Stimulated activated CD8-positive, alpha-beta memory T cell treated with anti-CD3 and anti-CD28 coated beads, Interleukin-2, amount 100 ng/mL, for 48 hours (primary cell): ENCODE measurements at places on chromosomes 16 and 17.

DNA sequence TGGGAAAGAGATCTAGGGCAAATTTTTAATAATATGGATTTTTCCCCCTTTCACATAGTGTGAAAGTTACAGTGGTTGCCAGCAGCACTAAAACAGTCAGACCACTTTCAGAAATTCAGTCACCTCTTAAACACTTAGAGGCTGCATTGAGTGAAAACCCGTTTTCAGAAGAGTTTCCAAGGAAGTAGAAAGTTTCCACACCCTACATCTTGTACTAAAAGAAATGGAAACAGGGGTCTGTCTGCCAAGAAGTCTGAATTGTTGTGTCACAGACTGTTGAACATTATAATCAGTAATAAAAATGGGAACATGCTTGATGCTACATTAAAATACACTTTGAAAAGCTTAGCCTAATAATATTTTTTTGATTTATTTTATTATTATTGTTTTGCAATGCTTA is 278.9 kb upstream of the KCNJ16 start:
- DNase-seq, result no peak

- DNase-seq, result no peak
Observed at GRCh38 chr17:9132944-9133610, 111.8 kb downstream of the NTN1 start.

GRCh38 chr16:70767377-70768202 is 33.4 kb downstream of the VAC14 start:
- no peak for DNase-seq

DNA sequence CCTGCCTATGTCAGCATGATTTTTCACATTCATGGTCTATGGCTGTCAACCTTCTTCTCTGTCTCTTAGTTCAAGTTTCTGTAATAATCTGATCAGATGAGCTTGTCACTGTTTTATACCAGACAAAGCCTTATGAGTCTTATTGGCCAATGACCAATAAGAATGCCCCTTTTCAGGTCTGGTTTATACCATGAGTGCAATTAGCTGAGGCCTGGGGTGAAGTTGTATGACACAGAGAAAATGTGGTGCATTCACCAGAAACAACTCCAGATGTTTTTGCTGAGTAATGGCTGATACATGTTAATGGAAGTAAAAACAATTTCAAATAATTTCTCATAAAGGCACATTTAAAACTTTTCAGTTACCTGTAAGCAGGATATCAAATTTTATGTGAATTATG is 218.6 kb upstream of the CDH8 start:
- DNase-seq, result no peak

DNA sequence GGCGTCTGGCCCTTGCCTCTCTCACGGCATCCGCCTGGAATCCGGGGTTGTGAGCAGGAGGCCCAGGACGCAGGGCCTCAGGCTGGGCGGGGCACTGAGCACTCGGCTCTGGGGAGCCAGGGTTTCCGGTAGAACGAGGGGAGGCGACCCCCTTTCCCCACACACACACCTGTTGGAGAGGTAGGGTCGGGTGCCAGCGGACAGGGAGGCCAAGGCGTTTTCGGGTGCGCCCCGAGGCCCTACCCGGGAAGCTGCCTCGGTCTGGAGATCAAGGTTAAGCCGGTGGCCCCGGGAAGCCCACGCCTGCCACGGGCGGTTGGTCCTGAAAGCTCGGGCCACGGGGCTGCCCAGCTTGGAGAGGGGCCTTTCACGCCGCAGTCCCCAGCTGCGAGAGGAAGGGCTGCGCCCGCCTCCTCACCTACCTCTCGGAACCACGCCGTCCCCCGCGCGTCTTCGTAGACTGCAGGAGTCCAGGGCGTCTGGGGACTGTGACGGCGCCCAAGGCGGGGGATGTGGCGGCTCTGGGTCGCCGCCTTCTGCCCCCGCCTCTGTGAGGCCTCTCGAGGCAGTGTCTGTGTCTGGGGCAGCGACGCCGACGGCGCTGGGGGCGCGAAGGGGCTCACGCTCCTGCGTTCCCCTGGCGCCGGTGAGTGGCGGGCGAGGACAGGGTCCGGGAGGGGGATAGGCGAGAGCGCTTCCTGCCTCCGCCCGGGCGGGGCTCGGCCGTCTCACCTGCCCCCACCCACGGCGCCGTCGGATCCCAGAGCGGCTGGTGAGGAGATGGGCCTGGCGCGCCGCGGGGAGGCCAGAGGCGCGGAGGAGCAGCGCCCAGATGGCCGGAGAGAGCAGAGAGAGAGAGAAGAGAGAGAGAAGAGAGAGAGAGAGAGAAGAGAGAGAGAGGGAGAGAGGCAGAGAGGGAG is 20.3 kb upstream of the HOXB9 start:
- no peak for DNase-seq

DNA sequence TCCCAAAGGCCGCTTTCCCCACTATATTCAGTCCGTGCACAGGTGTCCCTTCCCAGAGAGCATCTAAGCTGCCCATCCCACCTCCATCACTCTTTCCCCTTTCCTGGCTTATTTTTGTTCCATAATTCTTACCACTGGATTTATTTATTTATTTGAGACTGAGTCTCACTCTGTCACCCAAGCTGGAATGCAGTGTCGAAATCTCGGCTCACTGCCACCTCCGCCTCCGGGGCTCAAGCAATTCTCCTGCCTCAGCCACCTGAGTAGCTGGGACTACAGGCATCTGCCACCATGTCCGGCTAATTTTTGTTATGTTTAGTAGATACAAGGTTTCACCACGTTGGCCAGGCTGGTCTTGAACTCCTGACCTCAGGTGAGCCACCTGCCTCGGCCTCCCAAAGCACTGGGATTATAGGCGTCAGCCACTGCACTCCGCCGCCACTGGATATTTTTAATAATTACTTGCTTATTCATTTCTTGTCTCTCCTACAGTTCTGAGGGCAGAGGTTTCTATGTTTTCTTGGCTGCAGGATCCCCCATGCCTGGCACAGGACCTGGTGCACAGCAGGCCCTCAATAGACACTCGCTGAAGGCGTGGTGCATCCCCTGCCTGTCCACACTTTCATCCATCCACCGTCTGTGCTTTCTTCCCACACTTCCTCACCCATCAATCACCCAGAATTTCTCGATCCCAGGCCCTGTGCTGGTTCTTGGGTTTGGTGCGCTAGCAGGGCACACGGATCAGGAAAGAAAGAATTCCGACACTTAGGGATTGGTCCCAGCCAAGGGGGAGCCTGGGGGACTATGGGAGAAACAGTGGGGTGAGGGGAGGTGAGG is 9.9 kb upstream of the ADGRG1 start:
- no peak for DNase-seq

- no peak for DNase-seq
Observed at GRCh38 chr17:15364615-15365014, 23.2 kb upstream of the TEKT3 start.

DNA sequence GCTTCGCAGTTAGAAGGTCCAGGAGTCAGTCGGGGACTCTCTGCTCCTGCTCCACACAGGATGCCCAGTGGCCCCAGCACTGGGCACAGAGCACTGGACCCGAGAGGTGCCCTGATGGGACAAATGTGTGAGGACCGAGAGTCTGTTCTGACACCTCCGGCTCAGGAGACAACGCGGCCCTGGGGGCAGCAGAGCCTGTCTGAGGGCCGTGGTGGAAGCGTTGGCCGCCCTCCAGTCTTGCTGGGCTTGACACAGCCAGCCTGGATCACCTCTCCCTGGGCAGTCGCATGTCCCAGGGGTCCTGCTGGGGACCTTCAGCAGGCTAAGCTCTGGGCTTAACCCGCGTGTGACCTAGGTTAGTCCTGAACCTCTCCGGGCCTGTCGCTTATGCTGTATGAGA is 23.1 kb downstream of the LGALS9 start:
- no peak for DNase-seq

GRCh38 chr16:75477680-75478473 is 13.4 kb upstream of the TMEM170A start:
- DNase-seq, result no peak

- DNase-seq, result no peak
Observed at GRCh38 chr17:49914096-49914490, 54.9 kb upstream of the DLX4 start.

GRCh38 chr17:17527956-17528500 is 31.8 kb upstream of the RASD1 start:
- no peak for DNase-seq

- no peak for DNase-seq
Observed at GRCh38 chr16:686459-687260, 2.5 kb upstream of the JMJD8 start.

- no peak for DNase-seq
Observed at GRCh38 chr17:64340557-64340956, 50.1 kb downstream of the PECAM1 start.

DNA sequence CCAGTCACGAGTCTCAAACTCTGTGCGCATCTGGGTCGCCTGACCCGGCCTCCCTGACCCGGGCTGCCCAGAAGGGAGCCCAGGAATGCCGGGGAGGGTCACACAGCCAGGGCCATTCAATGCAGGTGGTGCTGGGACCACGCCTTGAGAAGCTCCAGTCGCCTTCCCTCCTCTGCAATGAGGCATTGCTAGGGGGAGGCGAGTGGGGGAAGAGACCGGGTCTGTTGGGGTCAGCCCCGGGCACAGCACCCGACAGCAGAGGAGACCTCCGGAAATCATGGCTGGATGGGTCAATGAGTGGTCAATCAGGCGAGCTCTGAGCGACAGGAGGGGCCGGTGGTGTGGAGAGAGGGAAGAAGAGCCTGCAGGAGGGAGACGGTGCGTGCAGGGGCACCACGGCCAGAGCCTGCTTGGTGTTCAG is 13.3 kb downstream of the JPH3 start:
- no peak for DNase-seq

- no peak for DNase-seq
Observed at GRCh38 chr16:79972053-79972704, 371.6 kb upstream of the MAF start.

GRCh38 chr17:15381707-15382106 is 40.3 kb upstream of the TEKT3 start:
- no peak for DNase-seq

DNA sequence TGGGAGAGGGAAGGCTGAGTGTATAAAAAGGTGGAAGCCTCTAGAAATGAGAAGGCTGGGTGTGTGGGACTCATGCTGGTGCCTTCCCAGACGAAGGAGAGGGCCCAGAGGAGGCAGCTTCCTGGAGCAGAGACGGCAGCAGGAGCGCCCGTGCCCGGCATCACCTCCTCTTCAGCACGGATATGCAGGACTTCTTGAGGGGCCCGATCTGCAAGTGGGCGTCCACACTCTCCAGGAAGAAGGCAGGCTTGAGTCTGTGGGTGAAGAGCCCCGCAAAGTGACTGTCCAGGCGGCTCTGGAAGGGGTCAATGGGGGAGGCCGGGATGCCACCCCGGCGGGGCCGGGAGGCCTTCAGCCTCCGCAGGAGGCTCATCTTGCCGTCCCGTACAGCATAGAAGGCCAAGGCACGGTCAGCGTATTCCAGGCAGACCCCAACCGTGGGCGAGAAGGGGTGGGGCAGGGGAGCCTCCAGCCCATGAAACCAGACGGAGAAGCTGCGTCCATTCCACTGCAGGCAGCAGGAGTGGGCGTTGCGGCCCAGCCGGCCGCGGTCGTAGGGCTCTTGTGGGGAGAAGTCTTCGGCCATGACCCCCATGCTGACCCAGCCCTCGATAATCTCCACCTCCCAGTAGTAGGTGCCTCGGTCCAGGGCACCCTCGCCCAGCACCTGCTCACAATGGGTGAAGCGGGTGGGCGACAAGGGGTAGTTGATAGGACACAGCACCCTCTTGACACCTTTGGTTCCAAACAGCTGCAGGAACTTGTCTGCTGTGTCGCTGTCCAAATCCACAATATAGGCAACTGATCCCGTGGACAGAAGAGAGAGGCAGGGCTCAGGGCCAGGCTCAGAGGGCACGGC is 3.8 kb downstream of the TRIM47 start:
- no peak for DNase-seq

- no peak for DNase-seq
Observed at GRCh38 chr16:59324462-59324861, 590.3 kb upstream of the GOT2 start.

DNA sequence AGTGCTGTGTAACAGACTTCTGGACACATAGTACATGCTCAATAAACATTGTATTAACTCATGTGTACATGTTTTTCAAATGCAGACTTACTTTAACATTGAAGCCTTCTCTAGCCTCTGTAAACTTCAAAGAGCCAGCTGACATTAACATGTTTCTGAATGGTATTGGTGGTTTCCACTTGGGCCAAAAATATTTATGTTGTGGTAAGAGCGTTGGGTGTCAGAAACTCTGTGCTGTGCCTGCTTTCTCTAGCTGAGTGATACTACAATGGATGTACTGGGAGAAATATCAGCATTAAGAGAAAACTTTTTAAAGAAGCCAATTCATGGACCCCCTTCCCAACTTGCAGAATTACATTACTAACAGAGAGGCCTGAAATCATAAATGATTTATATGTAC is 1951.7 kb downstream of the TP53TG3F start:
- no peak for DNase-seq

DNA sequence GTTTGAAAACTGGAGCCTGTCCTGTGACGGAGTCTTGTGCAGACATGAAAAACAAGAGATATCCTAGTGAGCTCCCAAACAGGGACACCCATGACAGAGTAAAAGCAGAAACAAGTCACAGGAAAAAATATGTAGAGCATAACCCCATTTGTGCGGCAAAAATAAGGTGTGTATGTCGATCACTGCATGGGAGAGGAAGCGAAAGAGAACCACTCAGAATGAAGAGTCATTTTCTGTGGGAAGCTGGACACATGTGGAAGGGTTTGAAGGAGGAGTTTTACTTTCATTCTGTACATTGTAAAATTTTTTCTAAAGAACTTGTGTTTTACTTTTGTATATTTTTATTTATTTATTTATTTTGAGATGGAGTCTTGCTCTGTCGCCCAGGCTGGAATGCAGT is 72.1 kb downstream of the JPH3 start:
- no peak for DNase-seq

DNA sequence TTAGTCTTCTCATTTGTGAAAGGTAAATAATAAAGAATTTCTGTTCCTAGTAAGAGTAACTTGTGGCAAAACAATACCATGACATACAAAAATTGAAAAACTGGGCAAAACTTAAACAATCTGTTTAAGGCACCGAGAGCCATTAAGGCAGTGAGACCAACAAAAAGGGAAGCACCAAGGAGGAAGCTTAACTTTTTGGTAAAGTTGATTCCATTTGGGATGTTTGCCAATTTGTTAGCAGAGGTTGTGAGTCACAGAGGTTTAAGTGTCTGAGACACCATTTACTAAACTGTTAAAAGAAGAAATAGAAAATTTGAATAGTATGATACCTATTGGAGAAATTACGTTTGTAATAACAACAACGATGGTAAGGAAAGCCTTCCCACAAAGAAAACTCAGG is 4.9 kb downstream of the SLC35G3 start:
- DNase-seq, result no peak
